Tibial nerve (tissue), 4 donors: ENCODE measurements at places on chromosomes 3 and 15. TPM values are rescaled to one million over a fixed set of nuclear protein-coding genes. Genes with fewer than 3 reads are reported as not detected.

DNA sequence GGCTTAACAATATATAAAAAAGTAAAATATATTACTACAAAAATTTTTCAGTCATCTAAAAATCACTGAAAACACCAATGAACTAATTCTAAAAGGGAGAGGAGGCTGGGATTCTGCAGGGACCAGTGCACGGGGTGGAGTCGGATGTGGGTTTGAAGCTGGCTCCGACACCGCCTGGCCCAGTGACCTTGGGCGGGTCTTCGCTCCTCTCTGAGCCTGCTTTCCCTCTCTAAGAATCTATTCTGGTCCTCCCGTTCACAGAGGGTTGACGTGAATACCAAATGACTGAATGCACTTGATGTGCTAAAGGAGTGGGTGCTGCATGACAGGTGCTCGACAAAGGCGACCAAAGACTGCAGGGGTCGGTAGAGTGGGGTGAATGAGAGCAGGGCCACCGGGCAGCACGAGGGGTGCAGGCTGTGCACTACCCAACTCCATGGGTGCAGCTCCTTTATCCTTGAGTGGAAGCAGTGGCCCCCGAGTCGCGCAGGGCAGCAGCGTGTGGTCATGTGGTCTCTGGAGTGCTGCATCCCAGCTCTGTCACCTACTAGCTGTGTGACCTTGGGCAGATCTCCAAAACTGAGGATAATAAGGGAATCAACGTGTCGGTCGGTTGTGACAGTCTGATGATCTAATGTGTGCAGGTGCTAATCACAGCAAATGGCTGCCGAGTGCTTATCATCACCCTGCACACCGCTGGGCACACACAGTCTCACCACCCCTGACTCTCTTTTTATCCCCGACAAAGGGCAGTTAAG lies 8.6 kb upstream of the IQSEC1 start:
- DNase-seq = no peak
- no peaks in the 10 kb centered on the region for H3K36me3 ChIP-seq
- H3K4me3 ChIP-seq = no peak overlapping the region
- H3K27me3 ChIP-seq = no peaks in the 10 kb centered on the region

GRCh38 chr3:127684871-127685707 lies 12.3 kb downstream of the ABTB1 start:
- H3K36me3 ChIP-seq = peaks cover 16% of the 10 kb centered on the region
- no peak overlapping the region for H3K4me3 ChIP-seq
- DNase-seq = no peak
- H3K27me3 ChIP-seq = no peaks in the 10 kb centered on the region
- H3K4me1 ChIP-seq = no peaks in the 10 kb centered on the region

- H3K27ac ChIP-seq = no peak overlapping the region
- no peaks in the 10 kb centered on the region for H3K4me1 ChIP-seq
- H3K36me3 ChIP-seq = no peaks in the 10 kb centered on the region
- no peak for DNase-seq
These were observed 82.5 kb downstream of the AGBL1 start for GRCh38 chr15:86162172-86162591.

P2RY1 gene
- total RNA-seq = 8.4 TPM

CHRM5 gene
- 0.98 TPM for total RNA-seq

DUOXA2 gene
- not detected for total RNA-seq

LRRC34 gene
- total RNA-seq = 5.1 TPM

PLSCR5 gene
- not detected for total RNA-seq

- H3K27ac ChIP-seq = no peak overlapping the region
- no peak for DNase-seq
- H3K27me3 ChIP-seq = no peaks in the 10 kb centered on the region
- no peak overlapping the region for H3K4me3 ChIP-seq
- H3K4me1 ChIP-seq = no peaks in the 10 kb centered on the region
These were observed 27.2 kb downstream of the VEPH1 start for GRCh38 chr3:157475921-157476414.

CISH gene
- 5.5 TPM for total RNA-seq

- H3K27ac ChIP-seq = no peak overlapping the region
- no peaks in the 10 kb centered on the region for H3K27me3 ChIP-seq
- DNase-seq = no peak
- H3K4me1 ChIP-seq = no peaks in the 10 kb centered on the region
These were observed 207.6 kb downstream of the STAG1 start for GRCh38 chr3:136544532-136544931.

ROPN1 gene
- total RNA-seq = not detected

GRCh38 chr15:73541479-73541878 lies 91.7 kb downstream of the NPTN start:
- no peaks in the 10 kb centered on the region for H3K27me3 ChIP-seq
- no peak for DNase-seq
- no peak overlapping the region for H3K27ac ChIP-seq
- H3K4me3 ChIP-seq = no peak overlapping the region
- no peaks in the 10 kb centered on the region for H3K4me1 ChIP-seq
- no peaks in the 10 kb centered on the region for H3K36me3 ChIP-seq

DNA sequence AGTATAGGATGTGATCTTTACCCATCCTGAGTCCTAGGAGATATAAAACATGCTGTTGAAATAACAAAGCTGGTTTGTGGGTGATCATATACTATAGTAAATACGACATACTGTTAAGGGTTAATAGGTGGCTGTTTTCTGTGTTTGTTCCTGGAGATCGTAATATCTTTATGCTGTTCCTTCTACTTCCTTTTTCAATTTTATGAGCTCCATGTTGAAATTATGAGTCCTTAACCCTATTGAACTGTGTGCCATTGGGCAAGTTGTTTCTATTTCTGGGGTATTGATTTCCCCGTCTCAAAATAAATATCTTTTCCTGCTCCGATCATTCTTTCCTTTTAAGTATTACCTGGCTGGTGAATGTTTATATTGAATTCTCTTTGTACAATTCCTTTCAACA lies 115.1 kb downstream of the LPP start:
- peak overlapping the region; percentile 67 for H3K27ac ChIP-seq
- no peak for DNase-seq
- H3K4me1 ChIP-seq = peaks cover 57% of the 10 kb centered on the region
- no peaks in the 10 kb centered on the region for H3K27me3 ChIP-seq
- H3K4me3 ChIP-seq = no peak overlapping the region

KBTBD12 gene
- total RNA-seq = under 0.01 TPM

DNA sequence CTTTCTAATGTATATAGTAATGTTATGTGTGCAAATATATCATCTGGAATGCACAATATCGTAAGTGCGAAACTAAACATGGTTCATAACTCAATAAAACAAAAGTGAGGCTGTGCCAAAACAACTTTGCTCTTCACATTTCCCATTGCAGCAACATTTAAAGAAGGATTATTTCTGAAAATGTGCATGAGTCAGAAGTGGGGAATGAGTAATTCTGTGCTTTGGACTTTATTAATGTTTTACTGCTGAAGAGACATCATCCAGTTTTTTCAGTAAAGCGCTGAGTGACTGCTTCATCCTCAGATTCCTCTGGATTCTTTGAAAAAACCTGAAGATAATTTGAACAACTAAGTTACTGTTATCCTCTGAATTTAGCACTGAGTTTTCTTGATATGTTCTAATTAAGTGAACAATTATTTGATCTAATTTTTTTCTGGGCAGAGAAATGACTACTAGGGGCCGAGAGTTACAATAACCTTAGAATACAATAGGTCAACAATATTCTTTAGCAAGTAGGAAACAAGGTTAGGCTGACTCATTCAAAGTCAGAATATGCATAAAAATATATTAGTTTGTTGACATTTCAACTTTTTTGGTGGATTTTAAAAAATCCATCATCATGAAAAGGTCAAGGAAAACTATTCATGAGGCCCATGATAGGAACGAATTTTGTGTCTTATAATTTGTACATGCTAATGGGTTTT lies 20.0 kb upstream of the PLCL2 start:
- DNase-seq = no peak
- H3K36me3 ChIP-seq = no peaks in the 10 kb centered on the region
- no peak overlapping the region for H3K27ac ChIP-seq
- H3K4me3 ChIP-seq = no peak overlapping the region
- peaks cover 3% of the 10 kb centered on the region for H3K4me1 ChIP-seq

DNA sequence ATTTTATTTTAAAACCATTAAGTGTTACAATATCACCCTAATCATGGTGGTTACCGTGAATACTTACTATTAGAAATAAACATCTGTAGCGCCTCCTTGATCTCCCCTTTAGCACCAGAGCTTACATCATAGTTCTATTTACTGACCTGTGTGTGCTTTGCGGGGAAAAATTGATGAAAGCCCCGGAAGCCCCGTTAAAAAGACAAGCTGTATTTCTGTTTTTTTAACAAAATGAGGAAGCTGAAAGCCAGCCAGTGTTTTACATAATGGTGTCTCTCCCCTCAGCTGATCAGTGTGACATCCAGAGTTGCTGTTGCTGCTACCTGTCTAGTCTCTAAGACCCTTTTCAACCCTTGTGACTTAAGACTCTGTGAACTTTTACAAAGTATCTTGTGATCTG lies 100.8 kb downstream of the OPA1 start:
- peaks cover 40% of the 10 kb centered on the region for H3K36me3 ChIP-seq
- H3K4me3 ChIP-seq = no peak overlapping the region
- no peaks in the 10 kb centered on the region for H3K27me3 ChIP-seq

DNA sequence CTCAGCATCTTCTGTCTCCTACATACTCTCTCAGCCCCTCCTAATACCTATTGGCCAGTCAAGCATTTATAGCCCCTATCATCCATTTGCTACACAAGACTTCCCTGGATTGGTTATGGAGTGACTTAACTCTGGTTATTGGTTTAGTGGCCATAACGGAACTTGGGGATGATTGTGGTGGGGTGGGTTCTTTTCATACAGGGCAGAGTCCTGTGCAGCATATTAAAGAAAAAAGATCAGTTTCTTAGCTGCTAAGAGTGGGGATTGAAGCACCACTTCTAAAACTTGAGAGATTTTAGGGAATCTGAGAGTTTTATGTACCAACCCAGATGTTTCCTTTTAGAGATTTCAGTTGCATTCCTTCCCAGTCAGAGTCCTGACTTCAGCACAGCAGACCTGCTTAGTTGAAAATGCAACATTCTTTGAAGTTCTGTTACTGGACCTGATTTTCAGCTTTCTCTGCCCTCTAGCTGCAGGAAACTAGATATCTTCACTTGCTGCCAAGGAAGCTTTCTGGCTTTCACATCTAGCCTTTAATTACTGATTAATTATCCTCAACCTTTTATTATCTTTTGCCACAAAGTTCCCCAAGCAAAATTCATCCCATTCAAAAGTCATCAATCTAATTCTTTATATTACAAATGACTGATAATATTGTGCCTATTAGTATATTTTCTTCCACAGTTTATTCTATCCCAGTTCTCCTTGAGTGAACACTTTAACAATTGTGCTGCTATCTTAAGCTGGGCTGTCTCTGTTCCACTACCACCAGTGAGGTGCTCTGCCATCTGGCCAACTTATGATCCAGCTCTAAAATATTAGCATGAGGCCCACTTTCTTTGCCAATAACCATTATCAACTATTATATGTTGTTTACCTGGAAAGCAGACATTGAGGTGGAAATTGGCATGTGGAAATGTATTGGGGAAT lies 906.0 kb upstream of the ALCAM start:
- H3K36me3 ChIP-seq = no peaks in the 10 kb centered on the region
- H3K4me1 ChIP-seq = peaks cover 15% of the 10 kb centered on the region
- H3K27me3 ChIP-seq = no peaks in the 10 kb centered on the region
- no peak overlapping the region for H3K4me3 ChIP-seq
- peak overlapping the region; percentile 38 for H3K27ac ChIP-seq
- DNase-seq = peak; percentile 8

ANKRD63 gene
- not detected for total RNA-seq

ATP13A3 gene
- 106 TPM for total RNA-seq

GRCh38 chr15:80768158-80768557 lies 11.0 kb upstream of the CEMIP start:
- H3K4me1 ChIP-seq = no peaks in the 10 kb centered on the region
- no peaks in the 10 kb centered on the region for H3K36me3 ChIP-seq
- H3K27ac ChIP-seq = no peak overlapping the region

GRCh38 chr15:34927726-34928125 lies 41.8 kb downstream of the AQR start:
- no peak overlapping the region for H3K27ac ChIP-seq
- H3K4me3 ChIP-seq = no peak overlapping the region
- H3K4me1 ChIP-seq = no peaks in the 10 kb centered on the region
- peaks cover 97% of the 10 kb centered on the region for H3K36me3 ChIP-seq
- no peaks in the 10 kb centered on the region for H3K27me3 ChIP-seq

GRCh38 chr3:54931182-54931581 lies 3.3 kb upstream of the LRTM1 start:
- no peaks in the 10 kb centered on the region for H3K36me3 ChIP-seq
- H3K27ac ChIP-seq = no peak overlapping the region
- no peaks in the 10 kb centered on the region for H3K27me3 ChIP-seq
- H3K4me1 ChIP-seq = no peaks in the 10 kb centered on the region
- no peak overlapping the region for H3K4me3 ChIP-seq

TMCO5A gene
- not detected for total RNA-seq

GRCh38 chr15:91050128-91050455 lies 27.7 kb upstream of the VPS33B start:
- H3K27me3 ChIP-seq = peaks cover 8% of the 10 kb centered on the region
- no peak overlapping the region for H3K4me3 ChIP-seq
- DNase-seq = no peak
- no peaks in the 10 kb centered on the region for H3K36me3 ChIP-seq
- H3K4me1 ChIP-seq = no peaks in the 10 kb centered on the region
- H3K27ac ChIP-seq = no peak overlapping the region

DNA sequence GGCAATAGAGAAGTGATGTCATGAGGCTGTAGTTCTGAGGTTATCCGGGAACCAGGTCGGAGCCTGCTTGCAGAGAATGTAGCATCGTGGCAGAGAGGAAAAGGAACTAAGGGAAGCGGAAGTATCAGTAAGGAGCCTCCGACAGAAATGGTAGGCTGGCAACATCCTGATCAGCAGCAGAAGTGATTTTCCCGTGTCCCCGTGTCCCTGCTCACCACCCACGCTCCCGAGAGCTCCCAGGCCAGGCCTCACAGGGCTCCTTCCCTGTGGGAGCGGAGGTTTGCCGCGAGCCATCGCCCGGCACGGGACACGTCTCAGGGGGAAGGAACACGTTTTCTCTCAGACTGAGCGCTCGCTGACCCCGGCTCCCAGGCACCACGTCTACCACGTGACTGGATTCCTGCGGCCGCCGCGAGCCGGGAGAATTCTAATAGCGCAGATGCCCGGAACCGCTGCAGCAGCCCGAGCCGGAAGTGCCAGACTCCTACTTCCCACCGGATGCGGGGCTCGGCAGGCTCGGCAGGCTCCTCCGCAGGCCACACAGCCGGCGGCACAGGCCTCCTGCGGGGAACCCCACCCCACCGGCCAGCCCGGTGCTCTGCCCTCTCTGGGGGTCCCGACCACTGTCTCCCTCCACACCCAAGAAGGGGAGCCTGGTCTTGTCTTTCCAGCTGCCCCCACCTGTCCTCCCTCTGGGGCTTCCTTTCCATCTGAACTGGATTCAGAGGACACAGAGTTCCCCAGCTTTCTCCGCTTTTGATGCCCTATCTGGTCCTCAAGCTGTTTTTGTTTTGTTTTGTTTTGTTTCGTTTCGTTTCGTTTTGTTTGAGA lies 99.3 kb downstream of the BDH1 start:
- no peaks in the 10 kb centered on the region for H3K27me3 ChIP-seq
- peaks cover 5% of the 10 kb centered on the region for H3K4me1 ChIP-seq
- H3K27ac ChIP-seq = peak overlapping the region; percentile 40
- DNase-seq = peak; percentile 77
